Stimulated activated CD4-positive, alpha-beta T cell treated with anti-CD3 and anti-CD28 coated beads, Interleukin-1b, Interleukin-23, amount 100 ng/mL, for 48 hours (primary cell): ENCODE measurements at places on chromosomes 11 and 22.

- no peak for DNase-seq
Observed at GRCh38 chr11:91972665-91973266, 251.9 kb upstream of the FAT3 start.

DNA sequence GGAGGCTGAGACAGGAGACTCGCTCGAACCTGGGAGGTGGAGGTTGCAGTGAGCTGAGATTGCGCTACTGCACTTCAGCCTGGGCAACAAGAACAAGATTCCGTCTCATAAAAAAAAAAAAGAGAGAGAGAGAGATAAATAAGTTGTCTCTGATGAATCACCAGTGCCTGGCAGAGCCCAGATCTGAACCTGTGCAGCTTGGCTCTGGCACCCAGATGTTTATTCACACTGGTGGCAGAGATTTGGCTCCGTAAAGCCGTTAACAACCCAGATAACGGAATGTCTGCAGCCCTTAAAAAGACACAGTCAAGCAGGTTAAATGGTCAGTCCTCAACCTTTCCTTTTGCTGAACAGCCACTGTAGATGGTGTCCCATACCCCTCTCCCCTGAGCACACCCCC, 33.5 kb upstream of the RTL6 start:
- DNase-seq: no peak

DNA sequence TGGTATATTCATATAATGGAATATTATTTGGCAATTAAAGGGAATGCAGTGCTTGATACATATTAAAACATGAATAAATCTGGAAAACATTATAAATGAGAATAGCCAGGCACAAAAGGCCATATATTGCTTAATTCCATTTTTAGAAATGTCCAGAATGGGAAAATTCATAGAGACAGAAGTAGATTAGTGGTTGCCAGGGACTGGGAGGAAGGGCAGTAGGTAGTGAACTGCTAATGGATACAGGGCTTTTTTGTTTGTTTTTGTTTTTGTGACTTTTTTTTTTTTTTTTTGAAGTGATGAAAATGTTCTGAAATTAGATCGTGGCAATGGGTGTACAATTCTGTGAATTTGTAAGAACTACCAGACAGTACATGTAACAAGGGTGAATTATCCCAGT, 86.1 kb downstream of the YAP1 start:
- no peak for DNase-seq

- no peak for DNase-seq
Observed at GRCh38 chr11:128359515-128359914, 227.8 kb downstream of the ETS1 start.

- no peak for DNase-seq
Observed at GRCh38 chr11:5288906-5289550, 12.7 kb downstream of the OR51B4 start.

DNA sequence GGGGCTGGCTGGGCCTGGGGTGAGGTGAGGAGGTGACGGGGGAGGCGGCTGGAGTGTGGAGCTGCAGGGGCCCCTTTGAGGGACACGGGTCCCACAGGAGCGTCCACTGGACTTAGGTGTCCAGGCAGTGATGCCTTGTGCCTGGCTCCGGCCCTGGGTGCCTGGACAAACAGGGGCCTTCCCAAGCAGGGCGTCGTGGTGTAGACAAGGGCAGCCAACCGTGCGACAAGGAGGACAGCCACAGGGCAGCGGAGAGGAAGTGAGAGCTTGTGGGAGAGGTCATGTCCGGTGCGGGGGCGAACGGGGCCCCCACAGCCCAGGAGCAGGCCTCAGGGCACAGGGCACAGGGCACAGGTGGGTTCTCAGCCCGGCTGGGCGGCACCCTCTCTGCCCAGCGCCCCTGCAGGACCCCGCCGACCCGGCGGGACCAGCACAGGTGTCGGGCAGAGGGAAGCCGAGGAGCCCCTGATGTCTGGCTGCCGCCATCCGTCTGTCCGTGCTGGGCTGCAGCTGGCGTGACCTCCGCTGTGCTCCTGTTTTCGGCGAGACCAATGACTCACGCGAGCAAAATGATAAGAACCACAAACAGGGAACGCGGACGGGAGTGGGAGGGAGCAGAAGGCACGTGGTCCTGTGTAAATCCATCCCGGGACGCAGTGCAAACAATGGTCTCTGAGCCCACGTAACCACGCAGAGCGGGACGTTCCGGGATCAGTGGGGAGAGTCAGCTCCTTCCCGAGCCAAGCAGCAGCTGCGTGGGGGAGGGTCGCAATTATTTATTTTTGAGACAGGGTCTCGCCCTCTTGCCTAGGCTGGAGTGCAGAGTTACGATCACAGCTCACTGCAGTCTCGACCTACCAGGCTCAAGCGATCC, 49.1 kb upstream of the A4GALT start:
- no peak for DNase-seq

- no peak for DNase-seq
Observed at GRCh38 chr11:126346586-126346940, 8.9 kb upstream of the ST3GAL4 start.

DNA sequence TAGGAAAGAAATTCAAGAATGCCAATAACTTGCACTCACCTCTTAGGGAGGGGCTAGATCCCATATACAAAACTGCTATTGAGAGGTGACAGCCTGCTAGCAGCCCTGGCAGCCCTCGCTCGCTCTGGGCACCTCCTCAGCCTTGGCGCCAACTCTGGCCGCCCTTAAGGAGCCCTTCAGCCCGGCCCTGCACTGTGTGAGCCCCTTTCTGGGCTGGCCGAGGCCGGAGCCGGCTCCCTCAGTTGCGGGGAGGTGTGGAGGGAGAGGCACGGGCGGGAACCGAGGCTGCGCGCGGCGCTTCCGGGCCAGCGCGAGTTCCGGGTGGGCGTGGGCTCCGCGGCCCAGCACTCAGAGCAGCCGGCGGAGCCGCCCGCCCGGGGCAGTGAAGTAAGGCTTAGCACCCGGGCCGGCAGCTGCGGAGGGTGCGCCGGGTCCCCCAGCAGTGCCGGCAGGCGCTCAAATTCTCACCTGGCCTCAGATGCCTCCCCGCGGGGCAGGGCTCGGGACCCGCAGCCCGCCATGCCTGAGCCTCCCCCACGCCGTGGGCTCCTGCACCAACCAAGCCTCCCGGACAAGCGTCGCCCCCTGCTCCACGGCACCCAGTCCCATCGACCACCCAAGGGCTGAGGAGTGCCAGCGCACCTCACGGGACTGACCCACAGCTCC, 329.9 kb downstream of the FAM181B start:
- DNase-seq: no peak

DNA sequence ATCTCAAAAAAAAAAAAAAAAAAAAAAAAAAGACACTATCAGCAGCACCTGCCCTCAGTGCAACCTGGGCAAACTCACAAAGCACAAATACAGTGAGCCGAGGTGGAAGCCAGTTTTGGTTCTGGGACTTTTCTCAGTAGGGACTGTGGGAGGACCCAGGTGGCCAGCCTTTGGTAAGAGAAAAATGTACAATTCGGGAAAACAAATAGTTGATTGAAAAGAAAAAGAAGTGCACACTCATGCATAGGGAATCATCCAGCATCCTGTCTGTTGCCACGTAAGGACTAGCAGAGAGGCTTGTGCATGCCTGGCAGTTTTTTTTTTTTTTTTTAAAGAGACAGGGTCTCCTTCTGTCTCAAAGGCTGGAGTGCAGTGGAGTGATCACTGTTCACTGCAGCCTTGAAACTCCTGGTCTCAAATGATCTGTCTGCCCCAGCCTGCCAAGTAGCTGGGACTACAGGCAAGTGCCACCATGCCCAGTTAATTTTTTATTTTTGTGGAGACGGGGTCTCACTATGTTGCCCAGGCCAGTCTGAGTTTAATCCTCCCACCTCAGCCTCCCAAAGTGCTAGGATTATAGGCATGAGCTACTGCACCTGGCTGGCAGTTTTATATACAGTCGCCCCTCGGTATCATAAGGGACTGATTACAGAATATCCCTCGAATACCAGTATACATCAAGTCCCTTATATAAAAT, 36.7 kb downstream of the TPST2 start:
- no peak for DNase-seq
